ENCODE measurements at places on chromosomes 13 and 19. TPM values are rescaled to one million over a fixed set of nuclear protein-coding genes. Genes with fewer than 3 reads are reported as not detected.

DNA sequence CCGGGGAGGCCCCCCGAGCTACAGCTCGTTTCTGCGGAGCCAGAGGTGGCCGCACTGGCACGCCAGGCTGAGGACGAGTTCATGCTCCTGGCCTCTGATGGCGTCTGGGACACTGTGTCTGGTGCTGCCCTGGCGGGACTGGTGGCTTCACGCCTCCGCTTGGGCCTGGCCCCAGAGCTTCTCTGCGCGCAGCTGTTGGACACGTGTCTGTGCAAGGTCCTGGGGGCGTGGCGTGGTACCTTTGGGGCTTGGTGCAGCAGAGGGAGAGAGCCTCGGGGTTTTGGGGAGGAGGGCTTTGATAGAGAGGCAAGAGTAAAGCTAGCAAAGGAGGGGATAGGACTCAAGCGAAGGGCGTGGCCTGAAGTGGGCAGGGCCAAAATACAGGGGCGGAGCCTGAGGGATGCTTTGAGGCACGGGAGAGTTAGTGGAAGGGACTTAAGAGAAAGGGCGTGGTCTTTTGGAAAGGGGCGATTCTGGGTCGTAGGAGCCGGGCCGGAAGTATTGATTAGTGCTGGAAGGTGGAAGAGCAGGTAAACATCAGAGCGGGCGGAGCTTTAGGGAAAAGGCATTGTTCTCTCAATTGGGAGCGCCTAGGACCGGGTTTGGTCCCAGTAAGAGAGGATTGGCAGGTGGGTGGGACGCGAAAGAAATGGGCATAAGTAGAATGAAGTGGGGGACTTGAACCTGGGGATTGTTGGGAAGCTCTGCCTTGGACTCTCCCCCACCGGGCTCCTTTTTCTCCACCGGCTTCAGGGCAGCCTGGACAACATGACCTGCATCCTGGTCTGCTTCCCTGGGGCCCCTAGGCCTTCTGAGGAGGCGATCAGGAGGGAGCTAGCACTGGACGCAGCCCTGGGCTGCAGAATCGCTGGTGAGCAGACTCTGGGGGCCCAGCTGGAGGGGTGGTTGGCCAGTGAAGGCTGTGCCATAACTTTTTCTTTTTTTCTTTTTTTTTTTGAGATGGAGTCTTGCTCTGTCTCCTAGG, 1.2 kb downstream of the PPM1N start:
- H3K27me3 ChIP-seq = peaks cover 6% of the 10 kb centered on the region
- H3K4me3 ChIP-seq = no peak overlapping the region
- H3K36me3 ChIP-seq = no peaks in the 10 kb centered on the region
- DNase-seq = no peak
- no peak overlapping the region for H3K27ac ChIP-seq

GRCh38 chr19:46621191-46622117, 3.4 kb downstream of the PTGIR start:
- peak overlapping the region; percentile 51 for H3K27ac ChIP-seq
- DNase-seq = peak; percentile 11
- no peaks in the 10 kb centered on the region for H3K27me3 ChIP-seq
- H3K4me1 ChIP-seq = peaks cover 46% of the 10 kb centered on the region
- H3K4me3 ChIP-seq = no peak overlapping the region

DNA sequence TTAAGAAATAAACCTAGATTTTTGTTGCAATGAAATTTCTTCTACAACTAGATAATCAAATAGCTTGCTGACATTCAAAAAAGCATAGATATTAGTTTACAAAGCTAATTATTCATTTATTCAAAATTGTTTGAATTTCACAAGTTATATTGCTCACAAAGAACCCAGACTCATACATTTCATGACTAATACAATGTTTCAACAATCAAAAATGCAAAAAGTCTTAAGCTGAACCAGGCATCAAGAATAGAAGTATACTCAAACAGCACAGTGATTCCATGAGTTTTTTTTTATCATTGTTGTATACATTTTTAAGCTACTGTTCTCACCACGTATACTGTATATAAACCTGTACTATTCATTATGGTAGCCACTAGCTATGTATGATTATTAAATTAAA, 51.0 kb downstream of the DIAPH3 start:
- no peaks in the 10 kb centered on the region for H3K27me3 ChIP-seq
- no peak overlapping the region for H3K27ac ChIP-seq
- peaks cover 6% of the 10 kb centered on the region for H3K4me1 ChIP-seq

DNA sequence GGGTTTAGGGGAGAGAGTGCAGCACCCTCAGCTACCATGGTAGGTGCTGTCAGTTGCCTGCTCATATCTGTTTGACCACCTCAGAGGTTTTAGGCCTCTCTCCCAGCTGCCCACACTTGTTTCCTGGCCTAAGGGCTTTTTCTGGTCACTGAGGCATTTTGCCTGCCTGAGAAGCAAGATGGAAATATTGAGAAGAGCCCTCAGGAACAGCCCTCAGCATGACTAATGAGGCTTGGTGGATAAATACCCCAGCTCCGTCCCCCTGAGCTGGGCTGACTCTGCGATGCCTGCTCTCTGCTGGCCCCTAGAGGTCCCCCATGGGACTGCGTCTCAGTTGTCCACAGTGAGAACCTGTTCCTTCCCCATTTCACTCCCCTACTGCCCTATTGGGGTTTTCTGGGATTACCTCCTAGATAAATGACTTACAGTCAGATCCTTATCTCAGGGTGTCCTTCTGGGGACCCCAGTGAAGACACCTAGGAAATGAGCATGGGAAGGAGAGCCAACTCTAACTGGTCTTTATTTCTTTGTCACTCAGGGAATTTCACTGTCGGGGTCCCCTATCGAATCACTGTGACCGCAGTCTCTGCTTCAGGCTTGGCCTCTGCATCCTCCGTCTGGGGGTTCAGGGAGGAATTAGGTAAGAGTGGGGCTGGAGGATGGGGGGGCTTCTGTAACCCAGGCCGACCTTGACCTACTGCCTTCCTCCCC, 13.3 kb downstream of the PALM3 start:
- H3K4me1 ChIP-seq = no peaks in the 10 kb centered on the region
- H3K36me3 ChIP-seq = no peaks in the 10 kb centered on the region
- H3K27me3 ChIP-seq = no peaks in the 10 kb centered on the region
- no peak overlapping the region for H3K4me3 ChIP-seq

GRCh38 chr13:111492341-111492950, 172.0 kb downstream of the TEX29 start:
- no peaks in the 10 kb centered on the region for H3K36me3 ChIP-seq
- no peak overlapping the region for H3K4me3 ChIP-seq
- H3K27me3 ChIP-seq = no peaks in the 10 kb centered on the region
- H3K27ac ChIP-seq = no peak overlapping the region
- no peaks in the 10 kb centered on the region for H3K4me1 ChIP-seq

GRCh38 chr19:6999933-7000332, 21.3 kb downstream of the MBD3L2B start:
- no peak for DNase-seq
- H3K27me3 ChIP-seq = no peaks in the 10 kb centered on the region
- H3K27ac ChIP-seq = no peak overlapping the region
- no peak overlapping the region for H3K4me3 ChIP-seq
- H3K36me3 ChIP-seq = no peaks in the 10 kb centered on the region
- no peaks in the 10 kb centered on the region for H3K4me1 ChIP-seq

MEX3D gene
- polyA plus RNA-seq = 18.2 TPM

DNA sequence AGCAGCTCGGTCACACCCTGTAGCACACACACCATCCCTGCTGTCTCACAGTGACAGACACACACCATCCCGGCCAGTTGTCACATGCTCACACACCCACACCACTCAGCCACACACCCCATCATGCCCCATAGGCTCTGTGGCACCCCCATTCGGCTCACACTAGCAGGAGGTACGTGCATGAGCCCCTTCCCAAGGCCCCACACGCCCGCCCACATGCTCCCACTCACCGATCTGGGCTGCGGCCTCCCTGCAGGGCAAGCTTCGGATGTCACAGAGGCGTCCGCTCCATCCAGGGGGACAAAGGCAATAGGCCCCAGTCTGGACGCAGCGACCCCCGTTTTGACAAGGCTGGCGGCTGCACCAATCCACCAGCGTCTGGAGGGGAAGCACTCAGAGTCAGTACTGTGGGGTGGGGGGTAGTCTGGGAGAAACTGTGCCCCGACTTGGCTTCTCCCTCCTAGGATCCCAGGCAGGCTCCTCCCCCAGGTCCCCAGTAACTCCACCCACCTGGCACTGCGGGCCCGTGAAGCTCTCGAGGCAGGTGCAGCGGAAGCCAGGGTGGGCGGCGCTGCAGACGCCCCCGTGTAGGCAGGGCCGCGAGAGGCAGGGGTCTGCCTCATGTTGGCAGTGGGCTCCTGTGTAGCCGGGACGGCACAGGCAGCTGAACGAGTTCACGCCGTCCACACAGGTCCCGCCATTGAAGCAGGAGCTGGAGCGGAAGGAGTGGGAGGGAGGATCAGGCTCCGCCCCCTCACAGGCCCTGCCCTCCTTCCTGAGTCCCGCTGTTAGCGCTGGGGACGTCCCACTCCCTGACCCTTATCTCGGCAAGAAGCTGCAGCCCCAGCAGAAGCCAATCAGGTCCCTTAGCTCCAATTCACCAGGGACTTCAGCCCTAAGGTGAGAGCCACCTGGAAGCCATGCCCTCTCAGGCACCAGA, 20.1 kb downstream of the NOTCH3 start:
- no peaks in the 10 kb centered on the region for H3K27me3 ChIP-seq
- H3K4me3 ChIP-seq = no peak overlapping the region
- peaks cover 2% of the 10 kb centered on the region for H3K4me1 ChIP-seq
- H3K27ac ChIP-seq = no peak overlapping the region

DNA sequence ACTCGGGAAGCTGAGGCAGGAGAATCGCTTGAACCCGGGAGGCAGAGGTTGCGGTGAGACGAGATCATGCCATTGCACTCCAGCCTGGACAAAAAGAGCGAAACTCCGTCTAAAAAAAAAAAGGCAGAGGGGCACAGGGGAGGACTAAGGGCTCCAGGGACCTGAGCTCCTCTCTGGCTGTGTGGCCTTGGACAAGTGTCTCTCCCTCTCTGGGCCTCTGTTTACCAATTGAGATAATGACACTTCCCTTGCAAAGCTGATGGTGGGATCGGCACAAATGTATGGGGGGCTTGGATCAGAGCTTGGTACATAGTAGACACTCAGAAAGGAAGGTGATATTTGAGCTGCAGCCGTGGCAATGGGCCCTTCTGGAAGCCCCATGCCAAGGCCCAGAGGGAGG, 11.4 kb upstream of the SPACA4 start:
- no peaks in the 10 kb centered on the region for H3K4me1 ChIP-seq
- no peak for DNase-seq
- peaks cover 16% of the 10 kb centered on the region for H3K27me3 ChIP-seq
- no peaks in the 10 kb centered on the region for H3K36me3 ChIP-seq
- no peak overlapping the region for H3K27ac ChIP-seq

PRKCG gene
- 0.04 TPM for polyA plus RNA-seq

GRCh38 chr19:36115453-36116343, at the start of gene TBCB:
Gene TBCB, plus strand, starts transcription at chr19:36115468. Its CDS starts 93 bp downstream, at chr19:36115561.
- H3K27me3 ChIP-seq = no peaks in the 10 kb centered on the region
- H3K4me1 ChIP-seq = peaks cover 7% of the 10 kb centered on the region
- peak; percentile 28 for DNase-seq

IGFL3 gene
- not detected for polyA plus RNA-seq

CBY2 gene
- polyA plus RNA-seq = not detected

DNA sequence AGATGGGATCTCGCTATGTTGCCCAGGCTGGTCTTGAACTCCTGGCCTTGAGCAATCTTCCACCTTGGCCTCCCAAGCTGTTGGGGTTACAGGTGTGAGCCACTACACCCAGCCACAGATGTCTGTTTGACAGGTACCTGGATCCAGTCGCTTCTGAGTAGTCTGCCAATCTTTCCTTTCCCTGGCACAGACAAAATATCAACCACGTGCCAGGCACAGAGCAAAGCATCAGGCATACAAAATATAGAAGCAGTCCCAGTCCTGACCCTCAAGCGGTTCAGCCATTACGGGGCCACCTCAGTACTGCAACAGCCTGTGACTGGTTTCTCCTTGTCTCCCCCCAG, 3.8 kb downstream of the ELAVL1 start:
- no peaks in the 10 kb centered on the region for H3K27me3 ChIP-seq
- H3K4me3 ChIP-seq = no peak overlapping the region
- H3K36me3 ChIP-seq = peaks cover 6% of the 10 kb centered on the region
- peaks cover 16% of the 10 kb centered on the region for H3K4me1 ChIP-seq

RFX2 gene
- polyA plus RNA-seq = 4.9 TPM
